Esophagus squamous epithelium (tissue), 5 donors: ENCODE measurements at places on chromosomes 1 and 21. TPM values are rescaled to one million over a fixed set of nuclear protein-coding genes. Genes with fewer than 3 reads are reported as not detected.

- H3K4me3 ChIP-seq, result no peak overlapping the region
- H3K4me1 ChIP-seq, result peaks cover 7% of the 10 kb centered on the region
- peaks cover 16% of the 10 kb centered on the region for H3K36me3 ChIP-seq
- H3K27ac ChIP-seq, result peak overlapping the region; percentile 65
These were observed 60.4 kb downstream of the CAPN2 start for GRCh38 chr1:223772771-223773160.

DNA sequence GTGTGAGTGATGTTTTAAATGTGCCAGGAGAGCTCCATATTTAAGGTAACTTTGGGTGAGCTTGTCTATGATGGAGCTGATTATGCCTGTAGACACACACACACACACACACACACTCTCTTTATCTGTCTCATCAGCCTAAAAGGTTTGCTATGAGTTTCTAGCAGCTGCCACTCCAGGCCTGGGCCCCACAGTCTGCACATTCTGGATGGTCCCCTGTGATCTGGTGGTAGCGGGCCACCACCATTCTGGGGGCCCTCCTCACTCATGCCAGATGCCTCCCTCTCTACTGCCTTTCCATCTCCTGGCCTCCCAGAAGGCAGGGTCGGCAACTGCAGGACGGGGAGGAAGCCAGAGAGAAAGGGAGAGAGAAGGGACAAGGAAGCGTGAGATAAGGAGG, 129.2 kb upstream of the TNR start:
- DNase-seq, result no peak
- H3K36me3 ChIP-seq, result no peaks in the 10 kb centered on the region
- no peak overlapping the region for H3K27ac ChIP-seq

The TTC22 gene
- 122 TPM for total RNA-seq

GRCh38 chr1:20227704-20228103, 41.4 kb upstream of the PLA2G2C start:
- no peak overlapping the region for H3K4me3 ChIP-seq
- DNase-seq, result no peak
- H3K27me3 ChIP-seq, result no peaks in the 10 kb centered on the region
- no peaks in the 10 kb centered on the region for H3K36me3 ChIP-seq
- H3K27ac ChIP-seq, result no peak overlapping the region

DNA sequence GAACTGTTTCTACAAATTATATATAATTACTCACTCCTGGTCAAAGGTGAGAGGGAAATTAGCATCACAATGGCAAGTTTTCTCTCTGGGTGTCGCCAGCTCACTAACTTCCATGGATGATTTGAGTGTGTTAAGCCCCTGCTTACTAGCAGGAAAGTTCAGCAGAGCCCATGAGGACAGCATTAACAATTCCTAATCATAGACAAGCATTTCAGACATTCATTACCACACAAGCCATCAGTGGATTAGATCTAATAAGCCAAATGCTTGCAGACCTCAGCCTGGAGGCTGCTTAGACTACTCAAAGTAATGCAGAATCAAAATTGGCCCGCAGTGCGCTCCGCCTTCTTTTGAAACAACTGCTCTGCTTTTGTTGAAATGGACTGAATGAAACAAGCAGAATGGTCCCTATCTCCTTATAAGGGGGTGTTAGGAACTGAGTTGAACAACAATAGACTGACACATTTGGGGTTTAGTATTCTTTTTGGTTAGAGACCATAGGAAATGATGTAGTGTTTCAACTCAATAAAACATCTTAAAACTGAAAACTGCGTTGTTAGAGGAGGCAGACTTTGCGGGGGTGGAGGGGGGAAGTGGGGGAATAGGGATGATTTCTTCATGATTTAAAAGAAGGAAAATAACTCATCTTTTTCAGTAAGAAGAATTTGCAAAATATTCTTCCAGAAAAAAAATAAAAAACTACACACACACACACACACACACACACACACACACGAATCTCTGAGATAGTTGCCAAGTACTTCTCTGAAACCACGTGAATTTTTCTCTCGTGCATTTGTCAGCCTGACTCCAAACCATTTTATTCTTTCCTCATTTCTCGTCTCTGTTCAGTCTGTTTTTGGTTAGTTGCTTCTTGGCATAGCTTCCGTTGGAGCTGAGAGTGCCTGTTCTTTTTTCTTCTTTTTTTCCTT, 54.6 kb downstream of the GORAB start:
- peaks cover 11% of the 10 kb centered on the region for H3K4me1 ChIP-seq
- H3K27me3 ChIP-seq, result no peaks in the 10 kb centered on the region
- H3K36me3 ChIP-seq, result no peaks in the 10 kb centered on the region
- DNase-seq, result no peak

DNA sequence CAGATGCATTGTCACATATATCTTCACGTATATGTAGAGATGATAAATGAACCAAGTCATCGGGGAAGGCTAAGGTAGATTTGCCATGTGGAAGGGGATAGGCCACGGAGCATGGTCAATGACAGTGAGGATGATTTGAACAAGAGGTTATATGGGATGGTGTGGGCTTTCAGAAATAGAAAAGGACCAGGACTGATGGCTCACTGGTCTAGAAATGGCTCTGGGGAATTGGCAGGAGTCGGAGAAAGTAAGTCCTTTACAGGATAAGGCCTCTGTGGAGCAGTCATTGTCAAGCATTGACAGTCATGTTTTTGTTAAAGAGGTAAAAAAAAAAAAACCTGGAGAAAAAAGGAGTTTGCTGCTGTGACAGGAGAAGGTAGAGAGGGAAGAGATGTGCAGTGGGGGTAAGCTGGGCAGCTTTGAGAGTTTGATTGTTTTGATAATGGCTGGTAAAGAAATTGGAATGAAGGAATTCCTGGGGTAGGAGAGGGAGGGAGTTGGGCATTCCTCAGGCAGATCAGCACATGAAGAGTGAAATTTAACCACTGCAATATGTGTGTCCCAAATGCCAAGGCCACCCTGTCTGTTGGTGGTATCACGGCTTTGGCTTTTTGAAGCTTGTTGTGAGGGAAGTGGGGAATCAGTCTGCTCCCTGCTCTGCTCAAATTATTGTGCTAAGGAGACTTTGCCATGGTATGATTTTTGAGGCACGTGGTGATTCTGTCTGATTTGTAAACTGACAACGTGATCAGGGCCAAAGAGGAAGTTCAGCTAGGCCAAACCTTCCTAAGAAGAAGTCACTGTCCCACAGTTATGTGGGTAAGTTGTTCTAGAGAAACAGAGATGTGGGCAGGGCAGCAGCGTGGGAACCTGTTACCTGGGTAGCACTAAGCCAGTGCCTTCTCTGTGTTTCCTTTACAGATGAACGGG, 26.0 kb downstream of the MACF1 start:
- H3K4me1 ChIP-seq, result peaks cover 8% of the 10 kb centered on the region
- H3K27me3 ChIP-seq, result no peaks in the 10 kb centered on the region
- H3K4me3 ChIP-seq, result no peak overlapping the region
- DNase-seq, result no peak

GRCh38 chr1:161388639-161389038, 21.0 kb upstream of the CFAP126 start:
- no peak for DNase-seq
- H3K4me3 ChIP-seq, result no peak overlapping the region
- no peaks in the 10 kb centered on the region for H3K27me3 ChIP-seq
- peak overlapping the region; percentile 99 for H3K27ac ChIP-seq
- H3K36me3 ChIP-seq, result no peaks in the 10 kb centered on the region

- no peaks in the 10 kb centered on the region for H3K27me3 ChIP-seq
- no peak overlapping the region for H3K27ac ChIP-seq
- H3K4me3 ChIP-seq, result no peak overlapping the region
- H3K4me1 ChIP-seq, result no peaks in the 10 kb centered on the region
- no peaks in the 10 kb centered on the region for H3K36me3 ChIP-seq
These were observed 170.2 kb upstream of the NFIA start for GRCh38 chr1:60911966-60912697.

DNA sequence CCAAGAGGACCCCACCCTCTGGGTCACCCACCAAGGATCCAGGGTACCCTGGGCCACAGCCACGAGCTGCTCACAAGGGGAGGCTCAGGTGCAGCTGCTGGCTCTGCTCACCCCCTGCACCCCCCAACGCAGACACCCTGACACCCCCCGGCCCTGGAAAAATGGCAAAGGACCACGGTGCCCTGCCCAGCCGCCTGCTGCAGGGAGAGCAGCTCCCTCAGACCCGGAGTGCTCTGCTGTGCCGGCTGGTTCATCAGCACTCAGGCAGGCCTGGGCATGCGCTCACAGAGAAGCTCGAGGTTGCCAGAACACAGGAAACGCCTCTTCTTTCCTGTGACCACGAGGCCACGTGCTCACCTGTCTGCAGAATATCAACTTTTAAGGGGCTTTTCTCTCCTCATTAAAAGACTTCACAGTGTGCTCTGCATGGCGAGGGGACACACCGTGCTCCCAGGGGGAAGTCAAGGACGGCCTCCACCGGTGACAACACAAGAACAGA, 4.3 kb upstream of the C1QTNF12 start:
- H3K27me3 ChIP-seq, result peaks cover 3% of the 10 kb centered on the region
- H3K27ac ChIP-seq, result peak overlapping the region; percentile 34
- H3K36me3 ChIP-seq, result no peaks in the 10 kb centered on the region
- DNase-seq, result no peak
- peaks cover 8% of the 10 kb centered on the region for H3K4me1 ChIP-seq

- H3K4me3 ChIP-seq, result peak overlapping the region; percentile 53
- DNase-seq, result no peak
- no peaks in the 10 kb centered on the region for H3K36me3 ChIP-seq
- H3K4me1 ChIP-seq, result peaks cover 22% of the 10 kb centered on the region
These were observed 1.7 kb upstream of the TNFRSF9 start for GRCh38 chr1:7942214-7942921.

DNA sequence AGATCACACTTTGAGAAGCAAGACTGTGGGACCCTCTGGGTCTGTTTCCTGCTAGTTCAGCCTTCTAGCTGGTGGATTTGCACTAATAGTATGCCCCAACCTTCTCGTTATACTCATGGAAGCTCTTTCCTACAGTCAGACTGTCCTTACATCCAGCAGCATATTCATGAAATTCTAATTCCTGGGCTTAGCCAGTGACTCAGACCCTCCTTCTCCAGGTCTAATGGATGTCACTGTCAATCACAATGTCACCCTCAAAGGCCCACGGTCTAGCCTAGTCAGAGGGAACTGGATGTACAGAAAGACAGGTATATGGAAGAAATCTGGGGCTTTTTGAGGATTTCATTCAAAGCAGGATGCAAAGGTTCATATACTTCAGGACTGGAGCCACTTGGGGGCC, 72.4 kb downstream of the KCNJ15 start:
- DNase-seq, result no peak
- H3K27me3 ChIP-seq, result no peaks in the 10 kb centered on the region
- peak overlapping the region; percentile 25 for H3K27ac ChIP-seq
- no peak overlapping the region for H3K4me3 ChIP-seq
- no peaks in the 10 kb centered on the region for H3K36me3 ChIP-seq

GRCh38 chr1:98369463-98369862, 292.1 kb upstream of the SNX7 start:
- H3K4me3 ChIP-seq, result no peak overlapping the region
- no peak overlapping the region for H3K27ac ChIP-seq
- H3K27me3 ChIP-seq, result no peaks in the 10 kb centered on the region
- H3K4me1 ChIP-seq, result no peaks in the 10 kb centered on the region
- DNase-seq, result no peak

GRCh38 chr1:159206110-159206509, 1.4 kb downstream of the ACKR1 start:
- no peak for DNase-seq
- no peak overlapping the region for H3K27ac ChIP-seq
- peaks cover 4% of the 10 kb centered on the region for H3K27me3 ChIP-seq
- no peaks in the 10 kb centered on the region for H3K4me1 ChIP-seq

The ADAMTS4 gene
- total RNA-seq, result 1.3 TPM

- H3K27ac ChIP-seq, result peak overlapping the region; percentile 75
- H3K27me3 ChIP-seq, result no peaks in the 10 kb centered on the region
- H3K36me3 ChIP-seq, result peaks cover 9% of the 10 kb centered on the region
- peaks cover 32% of the 10 kb centered on the region for H3K4me1 ChIP-seq
These were observed 2.4 kb downstream of the SSBP3 start for GRCh38 chr1:54403808-54404261.

The PEX10 gene
- 23.2 TPM for total RNA-seq

DNA sequence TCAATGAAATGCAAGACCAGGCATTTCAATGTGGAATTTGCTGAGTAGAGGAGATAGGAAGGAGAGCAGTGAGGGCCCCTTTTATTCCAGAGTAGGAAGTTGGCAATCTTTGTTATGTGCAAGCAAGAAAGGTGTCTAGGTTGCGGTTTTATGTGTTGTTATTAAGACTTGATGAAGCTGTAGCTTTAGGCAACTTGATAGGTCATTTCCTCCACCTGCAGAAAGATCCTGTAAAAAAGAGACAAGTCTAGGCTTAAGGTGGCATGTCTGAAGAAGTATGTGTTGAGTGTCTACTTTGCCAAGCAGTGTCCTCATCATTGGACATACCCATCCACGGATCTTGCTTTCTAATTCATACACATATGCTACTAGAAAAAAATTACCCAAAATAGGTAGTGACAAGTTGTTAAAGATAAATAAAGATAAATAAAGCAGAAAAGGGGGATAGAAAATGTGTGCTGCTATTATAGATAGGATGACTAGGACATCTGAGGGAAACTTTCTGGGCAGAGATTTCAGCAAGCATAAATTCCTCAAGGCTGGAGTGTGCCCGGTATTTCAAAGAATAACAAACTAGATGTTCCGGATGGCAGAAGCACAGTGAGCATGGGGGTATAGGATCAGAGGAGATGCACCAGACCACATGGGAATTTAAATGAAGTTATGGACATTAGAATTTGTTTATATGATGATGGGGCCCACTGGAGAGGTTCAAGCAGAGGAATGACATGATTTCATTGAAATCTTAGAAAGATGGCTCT, 335.0 kb downstream of the TGFB2 start:
- H3K36me3 ChIP-seq, result no peaks in the 10 kb centered on the region
- H3K27ac ChIP-seq, result no peak overlapping the region
- no peaks in the 10 kb centered on the region for H3K4me1 ChIP-seq

The EXTL1 gene
- not detected for total RNA-seq

GRCh38 chr1:244089561-244089960, 38.5 kb downstream of the ZBTB18 start:
- H3K27ac ChIP-seq, result no peak overlapping the region
- no peaks in the 10 kb centered on the region for H3K27me3 ChIP-seq
- no peaks in the 10 kb centered on the region for H3K36me3 ChIP-seq
- H3K4me1 ChIP-seq, result no peaks in the 10 kb centered on the region

DNA sequence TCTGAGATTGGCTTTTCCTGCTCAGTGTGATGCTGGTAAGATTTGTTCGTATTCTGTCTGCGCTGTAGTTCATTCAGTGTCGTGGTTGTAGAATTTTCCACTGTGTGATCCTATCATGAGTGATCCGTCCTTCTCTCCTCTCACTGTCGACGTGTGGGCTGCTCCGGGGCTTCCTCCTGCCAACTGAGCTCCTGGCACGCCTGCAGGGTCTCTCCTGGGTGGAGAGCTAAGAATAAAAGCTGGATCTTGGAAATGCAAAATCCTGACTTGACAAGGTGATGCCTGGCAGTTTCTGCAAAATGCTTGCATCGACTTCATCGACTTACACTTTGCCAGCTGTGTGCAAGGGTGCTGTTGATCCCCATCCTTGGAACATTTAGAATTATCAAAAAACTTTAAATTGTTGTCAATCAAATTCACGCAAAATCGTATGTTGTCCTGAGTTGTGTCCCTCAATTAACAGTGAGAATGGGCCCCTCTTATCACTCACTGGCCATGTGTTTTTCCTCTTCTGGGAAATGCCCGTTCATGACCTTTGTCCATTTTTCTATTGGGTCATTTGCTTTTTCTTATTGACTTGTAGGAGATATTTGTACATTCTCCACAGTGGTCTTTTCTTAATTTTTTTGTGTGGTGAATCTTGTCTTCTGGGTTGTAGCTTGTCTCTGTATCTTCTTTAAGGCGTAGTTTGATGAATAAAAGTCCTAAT, 125.5 kb downstream of the CRYAA start:
- no peaks in the 10 kb centered on the region for H3K36me3 ChIP-seq
- H3K4me1 ChIP-seq, result no peaks in the 10 kb centered on the region
- no peak for DNase-seq
- no peak overlapping the region for H3K27ac ChIP-seq
- H3K4me3 ChIP-seq, result no peak overlapping the region

The TSPAN2 gene
- 6.9 TPM for total RNA-seq
